ENCODE measurements at places on chromosomes 5 and 9. TPM values are rescaled to one million over a fixed set of nuclear protein-coding genes. Genes with fewer than 3 reads are reported as not detected.

- DNase-seq: peak; percentile 59
Observed at GRCh38 chr9:18658804-18659705, 185.1 kb downstream of the ADAMTSL1 start.

DNA sequence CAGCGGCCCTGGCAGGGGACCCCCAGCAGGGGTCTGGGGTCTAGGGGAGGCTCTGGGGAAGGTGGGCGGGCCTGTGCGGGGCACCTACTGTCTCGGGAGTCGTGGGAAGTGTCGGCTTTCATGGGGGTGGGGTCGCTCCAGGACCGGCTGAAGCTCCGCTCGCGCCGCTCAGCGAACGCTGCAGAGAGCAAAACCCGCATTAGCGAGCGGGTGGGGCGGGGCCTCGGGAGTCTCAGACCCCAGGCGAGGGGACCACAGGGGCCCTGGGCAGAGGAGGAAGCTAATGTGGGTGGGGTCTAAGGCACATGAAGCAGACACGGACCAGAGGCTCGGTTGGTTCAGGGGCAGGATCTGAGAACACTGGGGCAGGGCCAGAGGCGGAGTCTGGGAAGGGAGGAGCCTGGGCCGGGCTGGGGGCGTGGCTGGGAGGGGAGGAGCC, 5.5 kb downstream of the NSMF start:
- no peak for DNase-seq

DNA sequence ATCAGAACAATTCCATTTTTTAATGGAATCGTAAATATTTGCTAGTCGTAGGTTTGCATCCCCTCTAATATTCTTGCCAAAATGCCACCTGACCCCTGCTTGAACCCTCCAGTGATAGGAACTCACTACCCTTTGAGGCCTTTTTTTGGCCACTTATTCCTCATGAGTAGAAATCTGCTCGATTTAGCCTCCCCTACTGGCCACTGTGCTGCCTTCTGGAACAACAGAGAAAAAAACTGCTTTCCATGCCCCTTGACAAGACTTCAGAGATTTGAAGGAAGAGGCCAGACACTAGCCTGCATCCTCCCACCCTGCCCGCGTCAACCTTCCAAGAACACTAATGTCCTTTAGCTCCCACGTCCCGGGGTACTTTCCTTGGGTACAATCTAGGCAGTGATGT, 4.1 kb downstream of the CCDC69 start:
- DNase-seq: no peak

DNA sequence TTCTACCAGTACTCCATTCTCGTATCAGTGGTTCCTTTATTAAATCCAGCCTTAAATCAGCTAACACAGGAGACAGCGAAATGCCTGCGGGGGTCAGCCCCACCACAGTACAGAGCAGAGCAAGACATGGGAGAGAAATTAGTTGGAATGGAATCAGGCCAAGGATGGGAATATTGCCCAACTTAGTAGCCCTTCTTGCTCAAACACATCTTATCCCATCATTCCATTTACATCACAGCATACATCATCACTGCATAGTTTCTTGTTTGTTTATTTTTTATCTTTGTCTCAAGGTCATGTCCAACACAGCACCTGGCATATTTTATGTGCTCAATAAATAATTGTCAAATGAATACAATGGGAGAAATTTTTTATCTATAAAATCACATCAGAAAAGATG, 34.3 kb upstream of the DAB2 start:
- DNase-seq: no peak

ZFP37 gene
- 4.9 TPM for total RNA-seq

- DNase-seq: no peak
Observed at GRCh38 chr9:110950041-110950645, 88.1 kb downstream of the LPAR1 start.

DNA sequence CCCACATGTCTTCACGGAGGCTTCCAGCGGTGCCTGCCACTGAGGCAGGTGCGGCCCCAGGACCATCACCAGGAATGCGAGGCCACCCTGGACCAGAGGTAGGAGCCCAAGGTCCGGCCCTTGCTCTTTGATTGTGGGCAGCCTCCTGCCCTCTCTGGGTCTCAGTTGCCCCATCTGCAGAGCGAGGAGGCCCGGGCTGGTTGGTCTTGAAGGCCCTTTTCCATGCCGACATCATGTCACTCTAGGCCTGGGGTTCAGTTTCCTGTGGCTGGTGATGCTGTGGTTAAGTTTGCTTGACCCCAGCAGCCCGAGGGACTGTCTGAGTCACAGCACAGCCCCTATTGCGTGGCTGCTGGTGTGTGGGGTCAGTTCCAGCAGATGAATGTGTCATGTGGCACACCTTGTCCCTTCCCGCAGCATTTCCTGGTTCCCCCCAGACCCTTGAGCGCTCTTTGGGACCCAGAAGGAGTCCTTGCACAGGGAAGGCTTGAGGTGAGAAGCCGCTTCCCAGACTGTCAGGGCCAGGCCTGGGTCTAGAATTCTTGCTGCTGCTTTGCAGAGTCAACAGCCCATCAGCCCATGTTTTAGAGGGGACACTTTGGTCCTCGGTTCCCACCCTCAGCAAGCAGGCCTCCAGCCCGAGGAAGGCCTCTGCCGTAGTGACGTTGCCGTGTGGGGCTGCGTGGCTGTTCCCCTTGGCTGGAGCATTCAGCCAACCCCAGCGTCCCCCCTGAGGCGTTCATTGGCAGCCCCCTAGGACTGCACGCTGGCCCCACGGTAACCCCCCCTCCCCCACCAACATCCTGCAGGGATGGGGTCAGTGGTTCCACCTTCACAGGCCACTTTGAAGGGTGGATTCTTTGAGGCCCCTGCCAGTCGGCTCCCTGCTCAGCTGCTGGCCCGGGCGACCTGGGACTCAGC, 31.0 kb upstream of the HMCN2 start:
- DNase-seq: no peak

GRCh38 chr5:14700478-14701436, 36.2 kb downstream of the OTULIN start:
- DNase-seq: no peak

DNA sequence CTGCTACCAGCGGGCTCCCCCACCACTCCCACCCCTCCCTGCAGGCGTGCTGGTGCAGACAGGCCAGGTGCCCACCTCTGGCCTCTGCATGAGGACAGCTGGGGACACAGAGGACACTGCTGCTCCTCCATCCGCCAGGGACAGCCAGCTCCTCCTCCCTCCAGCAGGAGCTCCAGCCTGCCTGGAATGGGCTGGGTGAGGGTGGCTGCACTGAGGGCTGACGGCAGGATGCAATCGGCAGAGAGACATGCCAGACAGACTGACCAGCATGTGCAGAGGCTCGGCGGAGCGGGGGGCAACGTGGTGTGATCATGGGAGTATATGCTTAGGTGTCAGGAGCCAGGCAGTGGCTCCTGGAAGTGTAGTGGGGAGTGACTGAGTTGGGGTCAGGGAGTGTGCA, 68.4 kb downstream of the RASGEF1C start:
- DNase-seq: no peak

- DNase-seq: no peak
Observed at GRCh38 chr9:28539434-28540070, 966.3 kb upstream of the C9orf72 start.

PCDHGA1 gene
- total RNA-seq: 1.6 TPM

DNA sequence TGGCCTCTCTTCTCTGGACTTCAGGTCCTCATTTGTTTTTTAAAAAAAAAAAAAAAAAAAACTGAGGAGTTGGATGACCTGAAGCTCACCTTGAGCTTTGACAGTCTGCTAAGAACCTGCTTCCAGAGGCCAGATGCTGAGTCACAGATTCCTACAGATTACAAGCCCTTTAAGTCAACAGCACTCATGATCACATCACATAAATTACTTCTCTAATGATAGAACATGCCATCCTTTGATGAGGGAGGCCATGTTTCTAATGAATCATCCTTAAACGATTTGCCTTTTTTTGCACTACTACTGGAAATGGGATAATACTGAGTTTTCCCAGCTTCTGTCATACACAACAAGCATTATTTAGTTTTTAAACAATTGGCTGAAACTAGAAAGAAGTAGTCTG, 34.2 kb upstream of the MYOT start:
- peak; percentile 96 for DNase-seq

- no peak for DNase-seq
Observed at GRCh38 chr5:42600441-42600840, 156.2 kb upstream of the CCDC152 start.

DNA sequence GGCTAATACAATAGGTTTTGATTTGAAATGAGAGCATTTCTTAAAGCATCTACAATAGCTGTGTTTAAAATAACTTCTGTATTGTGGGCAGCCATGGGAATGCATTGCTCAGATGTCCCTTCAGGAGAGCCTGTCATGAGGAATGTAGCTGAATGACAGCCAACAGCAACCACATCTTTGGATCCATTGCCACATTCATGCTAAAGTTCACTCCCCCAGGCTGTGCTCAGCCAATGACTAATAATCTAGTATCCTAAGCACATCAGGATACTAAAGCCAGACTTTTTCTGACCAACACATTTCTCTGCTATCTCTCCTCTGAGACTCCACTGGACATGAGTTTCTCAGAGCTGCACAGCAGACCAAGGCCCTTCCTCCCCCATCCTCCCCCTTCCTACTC, 45.5 kb downstream of the HTR1A start:
- peak; percentile 6 for DNase-seq

GRCh38 chr9:136848393-136849037, 694 bp upstream of the PHPT1 start:
- DNase-seq: no peak

- DNase-seq: peak; percentile 49
Observed at GRCh38 chr5:14818931-14819790, 52.4 kb downstream of the ANKH start.

DNA sequence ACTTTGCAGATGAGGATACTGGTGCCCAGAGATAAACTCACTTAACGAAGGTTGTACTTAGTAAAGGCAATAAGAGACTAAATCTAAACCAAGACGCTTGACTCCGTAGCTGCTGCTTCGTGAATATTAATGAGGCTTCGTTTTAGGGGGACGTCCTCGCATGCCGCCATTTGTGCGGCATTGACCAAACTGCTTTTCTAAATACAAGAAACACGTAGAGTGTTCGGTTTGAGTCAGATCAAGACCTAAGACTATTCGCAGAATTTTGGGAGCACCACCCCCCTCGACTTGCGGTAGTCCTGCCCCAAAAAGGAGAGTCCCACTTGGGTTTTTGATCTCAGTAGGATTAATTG, 1.1 kb downstream of the NPM1 start:
- no peak for DNase-seq

DNA sequence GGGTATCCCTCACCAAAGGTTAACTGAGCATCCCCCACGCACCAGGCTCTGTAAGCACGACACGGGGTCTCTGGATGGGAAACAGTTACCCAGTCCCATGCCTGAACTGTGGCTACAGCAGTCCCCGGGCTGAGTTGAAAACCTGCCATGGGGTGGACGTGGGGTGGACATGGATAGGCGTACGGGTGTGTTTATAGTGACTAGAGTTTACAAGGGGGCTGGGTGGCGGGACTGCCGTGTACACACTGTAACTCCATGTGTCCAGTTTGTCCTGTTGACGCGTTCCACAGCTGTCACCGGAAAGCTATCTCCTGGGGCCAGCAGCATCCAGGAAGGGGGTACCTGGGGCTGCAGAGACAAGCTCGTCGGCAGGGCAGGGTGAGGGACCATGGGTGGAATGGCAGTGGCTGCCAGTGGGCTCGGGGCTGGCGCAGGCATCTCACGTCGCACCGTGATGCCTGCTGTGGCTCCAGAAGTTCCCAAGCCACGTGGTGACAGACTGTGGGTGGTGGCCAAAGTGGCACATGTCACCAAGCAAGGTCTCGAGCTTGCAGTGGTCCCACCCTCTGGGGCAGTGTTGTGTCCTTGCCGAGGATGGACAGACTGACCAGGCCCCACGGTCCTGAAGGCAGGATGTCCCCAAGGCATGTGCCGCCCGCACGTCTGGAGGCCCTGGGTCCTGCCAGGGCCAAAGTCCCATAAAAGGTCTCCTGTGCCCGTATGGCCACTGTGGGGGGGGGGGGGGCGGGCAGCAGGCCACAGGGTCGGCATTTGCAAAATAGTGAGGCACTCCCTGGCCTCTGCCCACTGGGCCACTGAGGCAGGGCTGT, 29.3 kb upstream of the RNF130 start:
- no peak for DNase-seq

ARHGEF39 gene
- 3.6 TPM for total RNA-seq

DNA sequence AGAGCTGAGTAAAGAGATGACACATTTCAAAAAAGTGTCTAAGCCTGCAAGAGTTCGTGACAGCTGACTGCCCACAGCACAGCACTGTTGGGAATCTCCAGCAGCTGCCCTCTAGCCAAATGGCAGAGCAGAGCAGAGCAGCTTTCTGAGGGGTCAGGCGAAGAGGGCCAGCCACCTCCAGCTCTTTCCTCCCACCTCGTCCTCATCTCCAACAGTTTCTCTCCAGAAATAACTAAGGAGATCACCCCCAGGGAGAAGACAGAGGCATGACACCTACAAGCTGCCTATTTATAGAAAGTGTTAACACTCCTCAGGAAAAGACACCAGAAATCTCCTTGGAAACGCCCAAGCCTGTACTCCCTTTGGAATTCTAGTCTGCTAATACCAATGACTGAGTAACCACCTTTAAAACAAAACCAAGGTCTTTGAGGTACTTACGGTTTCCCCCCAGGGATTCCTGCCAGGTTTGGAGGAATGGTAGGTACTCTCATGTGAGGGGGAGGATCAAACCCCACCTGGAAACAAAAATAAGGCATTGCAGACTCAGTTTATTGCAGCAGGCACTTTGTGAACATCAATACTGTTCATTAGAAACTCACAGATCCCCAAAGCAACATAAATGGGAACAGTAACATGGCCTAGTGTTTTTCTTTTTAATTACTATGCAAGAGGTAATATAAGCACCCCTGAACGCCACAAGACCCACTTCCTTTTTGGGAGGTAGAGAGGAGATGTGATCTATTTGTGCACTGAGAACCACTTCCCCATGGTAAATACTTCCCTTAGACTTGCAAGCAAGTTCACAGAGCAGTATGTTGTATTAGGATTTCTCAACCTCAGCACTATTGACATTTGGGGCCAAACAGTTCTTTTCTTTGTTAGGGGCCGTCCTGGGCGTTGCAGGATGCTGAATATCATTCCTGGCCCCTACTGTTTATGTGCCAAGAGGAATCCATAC, 79.3 kb downstream of the TLE1 start:
- DNase-seq: peak; percentile 52

GRCh38 chr5:766666-767431, 17.7 kb downstream of the ZDHHC11B start:
- no peak for DNase-seq

APBA1 gene
- 0.21 TPM for total RNA-seq

DNA sequence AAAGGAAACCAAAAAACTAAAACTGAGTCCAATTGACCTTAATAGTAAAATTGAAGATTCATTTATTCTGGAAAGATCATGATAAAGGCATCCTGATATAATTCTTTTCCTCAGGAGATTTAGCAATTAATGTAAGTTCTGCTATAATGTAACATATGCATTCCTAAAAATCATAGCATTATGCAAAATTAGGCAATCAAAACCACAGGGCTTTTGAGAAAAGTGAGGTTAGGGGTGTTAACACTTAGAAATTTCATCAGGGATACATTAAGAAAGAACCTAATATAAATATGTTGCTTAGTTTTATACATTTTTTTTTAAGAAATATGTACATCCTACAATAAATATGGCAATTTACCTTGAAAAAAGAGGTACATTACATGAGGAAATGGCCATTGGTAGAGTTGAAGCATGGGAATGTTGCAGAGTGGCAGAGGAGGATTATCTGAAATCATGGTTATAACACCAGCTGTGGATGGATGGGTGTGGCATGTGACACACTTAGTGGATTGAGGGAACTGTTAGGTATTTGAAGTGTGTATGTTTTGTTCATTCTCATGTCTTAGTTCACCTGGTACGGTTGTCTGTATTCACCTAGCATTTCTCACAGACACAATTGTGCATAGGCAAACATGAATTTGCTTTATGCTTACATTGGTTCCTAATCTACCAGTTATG, 51.1 kb downstream of the CCNH start:
- no peak for DNase-seq

GRCh38 chr5:56585461-56585860, 229.9 kb upstream of the MAP3K1 start:
- DNase-seq: peak; percentile 66

Measured in A172 (cell line).